ENCODE measurements at places on chromosomes 3 and 15.

GRCh38 chr3:112297714-112298113 is 3.7 kb upstream of the SLC9C1 start:
- DNase-seq, result no peak

DNA sequence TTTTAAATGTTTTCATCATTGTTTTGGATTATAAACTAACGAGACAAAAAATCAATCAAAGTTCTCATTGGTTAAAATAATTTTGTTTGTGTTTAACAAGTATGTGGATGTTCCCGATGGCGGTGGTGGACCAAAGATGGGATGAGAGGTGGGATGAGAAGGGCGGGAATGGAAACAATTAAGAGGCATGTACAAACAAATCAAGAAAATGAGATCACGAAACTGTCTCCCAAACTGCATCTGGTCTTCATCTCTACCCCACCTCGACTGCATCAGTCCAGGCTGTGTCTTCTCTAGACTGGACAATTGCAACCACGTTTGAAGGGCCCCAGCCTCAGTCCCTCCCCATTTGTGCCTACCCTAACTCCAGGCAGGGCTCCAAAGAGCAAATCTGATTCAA is 56.1 kb downstream of the SLC12A8 start:
- DNase-seq, result no peak

DNA sequence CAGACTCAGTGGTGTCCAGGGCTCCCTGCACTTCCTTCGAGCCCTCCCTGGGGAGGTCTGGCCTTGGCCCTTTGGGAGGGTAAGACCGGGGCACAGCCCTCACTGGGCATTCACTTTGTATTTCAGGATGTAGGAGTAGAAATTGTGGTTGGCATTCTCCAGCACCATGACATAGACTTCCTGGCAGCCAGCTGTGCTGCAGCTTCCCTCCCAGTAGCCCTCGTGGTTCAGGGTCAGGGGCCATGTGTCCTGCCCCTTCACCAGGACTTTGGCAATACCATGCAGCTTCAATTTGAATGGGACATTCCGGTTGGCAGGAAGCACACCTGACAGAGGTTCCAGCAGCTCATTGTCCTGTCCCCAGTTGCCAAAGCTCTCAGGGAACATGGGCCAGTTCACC is 47.3 kb downstream of the KY start:
- no peak for DNase-seq

- no peak for DNase-seq
Measured at GRCh38 chr3:69568458-69568857, 170.8 kb upstream of the MITF start.

- DNase-seq, result no peak
Measured at GRCh38 chr15:84981711-84982300, at the start of gene PDE8A. TSS of gene PDE8A (plus strand) at chr15:84981856. CDS start at chr15:84982163, 307 bp downstream.

DNA sequence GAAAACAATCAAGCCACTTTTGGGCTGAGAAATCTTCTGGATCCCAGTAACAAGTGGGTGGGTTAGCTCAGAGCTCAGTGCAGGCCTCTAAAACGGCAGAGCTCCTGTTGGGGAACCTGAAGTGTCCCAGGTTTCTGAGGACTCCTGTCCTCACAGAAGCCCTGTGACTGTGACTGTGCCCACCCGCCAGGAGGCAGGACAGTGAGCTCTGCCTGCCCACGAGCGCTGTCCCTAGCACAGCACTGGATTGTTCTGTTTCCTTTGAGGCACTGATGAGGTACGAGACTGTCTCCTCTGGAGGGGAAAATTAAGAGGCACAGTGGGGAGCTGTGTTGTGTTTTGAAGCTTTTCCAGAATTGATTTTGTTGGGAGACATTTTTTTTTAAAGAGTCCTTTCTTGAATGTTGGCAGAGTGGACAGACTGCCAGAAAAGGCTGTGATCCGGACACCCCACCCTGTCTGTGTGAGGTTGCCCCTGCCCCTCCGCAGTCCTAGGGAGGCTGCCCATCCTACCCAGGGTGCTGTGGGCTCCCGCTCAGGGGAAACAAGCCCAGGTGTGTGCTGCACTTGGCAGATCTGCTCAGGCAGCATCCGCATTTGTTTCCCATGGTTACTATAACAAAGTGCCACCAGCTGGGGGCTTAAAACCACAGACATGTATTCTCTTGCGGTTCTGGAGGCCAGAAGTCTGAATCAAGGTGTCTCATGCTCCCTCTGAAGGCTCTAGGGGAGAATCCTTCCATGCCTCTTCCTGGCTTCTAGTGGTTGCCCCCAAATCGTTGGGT is 66.6 kb upstream of the LARS2 start:
- peak; percentile 6 for DNase-seq

DNA sequence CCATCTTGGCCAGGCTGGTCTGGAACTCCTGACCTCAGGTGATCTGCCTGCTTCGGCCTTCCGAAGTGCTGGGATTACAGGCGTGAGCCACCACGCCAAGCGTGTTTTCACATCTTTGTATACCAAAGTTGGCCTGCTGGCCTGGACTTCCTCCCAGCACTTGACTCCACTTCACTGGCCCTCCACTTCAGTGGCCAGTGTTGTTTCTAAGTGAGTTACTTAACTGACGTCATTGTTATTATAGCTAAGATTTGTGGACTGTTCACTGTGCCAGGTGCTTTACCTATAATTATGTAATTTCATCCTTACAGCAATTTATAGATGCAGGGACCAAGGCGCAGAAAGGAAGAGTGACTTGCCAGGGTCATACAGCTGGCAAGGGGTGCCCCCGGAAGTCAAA is 52.0 kb downstream of the HRH1 start:
- no peak for DNase-seq

GRCh38 chr15:91783008-91783407 is 70.5 kb upstream of the SLCO3A1 start:
- DNase-seq, result no peak

DNA sequence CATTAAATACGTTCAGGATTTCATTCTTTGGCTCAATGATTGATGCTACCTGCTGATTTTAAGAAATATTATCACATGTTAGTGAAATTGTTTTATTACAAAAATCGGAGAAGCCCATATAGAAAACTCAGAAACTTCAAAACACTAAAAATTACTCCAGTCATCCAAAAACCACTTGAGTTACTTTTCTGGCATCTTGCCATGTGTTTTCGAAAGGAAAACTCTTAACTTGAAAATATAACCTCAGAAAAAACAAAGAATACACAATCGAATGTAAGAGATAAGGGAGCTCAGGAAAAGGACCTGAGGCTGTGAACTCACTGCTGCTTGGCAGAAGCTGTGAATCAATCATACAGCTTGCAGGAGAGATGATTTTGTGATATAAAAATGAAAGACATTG is 151.3 kb upstream of the SLITRK3 start:
- no peak for DNase-seq

DNA sequence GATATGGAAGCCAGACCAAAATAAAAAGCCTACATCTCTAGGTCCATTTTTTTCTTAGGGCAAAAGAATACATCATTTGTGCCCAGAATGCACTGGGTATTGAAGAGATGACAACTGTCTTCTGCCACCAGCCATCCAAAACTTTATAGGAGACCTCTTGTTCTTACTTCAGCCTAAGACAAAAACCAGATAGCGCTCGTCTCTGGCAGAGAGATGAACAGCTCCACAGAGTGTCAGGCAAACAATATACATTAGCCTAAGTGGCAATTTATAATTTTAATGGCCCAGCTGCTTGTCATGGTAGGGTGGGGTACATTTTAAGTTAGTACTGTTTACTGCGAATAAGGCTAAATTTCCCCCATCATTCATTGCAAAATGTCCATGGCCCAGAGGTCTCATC is 38.9 kb upstream of the PIAS1 start:
- DNase-seq, result no peak

- DNase-seq, result no peak
Measured at GRCh38 chr3:50520849-50521248, 17.4 kb upstream of the CACNA2D2 start.

DNA sequence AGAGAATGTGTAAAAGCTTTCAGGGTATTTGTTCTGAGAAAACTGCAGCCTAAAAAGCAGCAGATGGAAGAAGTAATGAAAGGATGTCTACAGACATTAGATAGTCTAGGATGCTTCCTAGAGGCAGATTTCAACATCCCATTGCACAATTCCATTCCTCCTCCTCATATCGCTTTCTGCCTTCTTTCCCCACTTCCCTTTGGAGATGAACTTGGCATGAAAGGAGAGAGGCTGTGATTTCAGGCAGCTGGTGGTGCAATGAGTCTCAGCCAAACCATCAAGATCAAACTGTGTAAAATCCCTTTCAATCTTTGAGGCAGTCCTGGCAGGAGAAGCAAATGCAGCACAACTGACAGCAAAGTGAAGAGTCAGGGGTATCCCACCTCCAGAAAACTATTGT is 438.7 kb upstream of the KCNMB2 start:
- DNase-seq, result no peak

DNA sequence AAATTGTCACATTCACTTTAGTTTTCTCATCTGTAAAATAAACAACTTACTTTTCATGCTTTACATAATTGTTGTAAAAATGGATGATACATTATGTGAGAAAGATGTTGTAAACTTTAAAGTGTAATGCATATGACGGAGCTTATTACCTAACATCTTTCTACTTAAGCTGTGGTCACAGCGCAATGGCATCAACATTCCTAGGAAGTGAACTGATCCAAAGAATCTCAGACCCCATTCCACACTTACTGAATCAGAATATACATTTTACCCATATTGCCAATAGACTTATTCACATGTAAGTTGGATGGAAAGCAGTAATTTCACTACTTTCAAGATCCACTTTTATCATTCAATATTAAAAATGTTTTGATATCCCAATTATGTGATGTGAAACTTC is 497.5 kb downstream of the FGF12 start:
- DNase-seq, result no peak

GRCh38 chr3:61448378-61448777 is 113.0 kb upstream of the PTPRG start:
- no peak for DNase-seq

GRCh38 chr3:10365791-10366190 is 44.9 kb upstream of the SEC13 start:
- no peak for DNase-seq

DNA sequence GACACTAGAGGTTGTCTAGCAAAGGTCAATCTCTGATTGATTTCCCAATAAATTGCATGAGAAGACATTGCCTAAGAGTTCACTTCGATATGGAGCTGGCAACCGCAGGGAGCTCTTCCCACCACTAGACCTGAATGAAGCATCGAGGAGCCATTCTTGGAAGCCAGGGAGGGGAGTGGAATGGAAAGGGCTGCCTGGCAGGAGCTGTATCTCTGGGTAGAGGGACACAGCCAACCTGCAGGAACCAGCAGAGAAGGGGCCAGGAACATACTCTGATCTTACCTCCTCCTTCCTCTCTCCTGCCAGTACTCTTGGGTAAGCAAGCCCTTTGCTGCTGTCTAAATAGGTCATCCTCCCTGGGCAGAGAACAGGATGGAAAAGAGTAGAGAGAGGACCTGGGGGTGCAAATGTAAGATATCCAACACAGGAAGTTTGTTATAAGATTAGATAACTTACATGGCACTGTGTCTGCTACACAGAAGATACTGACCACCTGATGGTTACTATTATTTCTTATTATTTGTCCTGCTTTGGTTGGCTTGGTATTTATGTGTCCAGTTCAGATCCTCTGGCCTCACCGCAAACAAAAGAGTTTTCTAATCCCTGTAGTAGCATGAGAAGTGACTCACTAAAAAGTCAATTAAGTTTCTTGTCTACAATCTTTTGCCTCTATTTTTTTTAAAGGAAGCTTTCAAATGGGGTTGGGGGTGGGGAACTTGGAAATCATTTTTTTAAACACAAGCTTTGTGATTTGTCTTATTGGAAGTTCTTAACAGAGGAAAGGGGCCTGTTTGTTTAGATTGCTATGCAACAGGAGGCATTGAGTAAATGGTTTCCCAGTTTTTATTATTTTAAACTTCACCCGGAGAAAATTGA is 156.7 kb upstream of the TSC22D2 start:
- no peak for DNase-seq

DNA sequence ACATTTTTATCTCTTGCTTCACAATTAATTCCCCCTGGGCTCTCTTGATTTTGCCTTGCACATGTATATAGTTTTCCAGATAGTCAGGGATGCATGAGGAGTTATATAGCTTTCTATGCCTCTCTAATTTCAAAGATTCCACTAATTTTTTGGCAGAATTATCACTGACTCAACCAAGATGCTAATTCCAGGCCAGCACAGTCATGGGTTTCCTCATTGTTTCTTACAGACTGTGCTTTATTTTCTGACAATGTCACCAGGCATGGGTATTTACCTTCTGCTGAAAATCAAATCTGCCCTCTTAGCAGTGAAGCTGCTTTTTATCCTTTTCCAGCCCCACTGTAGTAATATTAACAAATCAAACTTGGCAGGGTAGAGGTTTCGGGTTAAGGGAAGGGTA is 1520.6 kb upstream of the CADM2 start:
- no peak for DNase-seq

DNA sequence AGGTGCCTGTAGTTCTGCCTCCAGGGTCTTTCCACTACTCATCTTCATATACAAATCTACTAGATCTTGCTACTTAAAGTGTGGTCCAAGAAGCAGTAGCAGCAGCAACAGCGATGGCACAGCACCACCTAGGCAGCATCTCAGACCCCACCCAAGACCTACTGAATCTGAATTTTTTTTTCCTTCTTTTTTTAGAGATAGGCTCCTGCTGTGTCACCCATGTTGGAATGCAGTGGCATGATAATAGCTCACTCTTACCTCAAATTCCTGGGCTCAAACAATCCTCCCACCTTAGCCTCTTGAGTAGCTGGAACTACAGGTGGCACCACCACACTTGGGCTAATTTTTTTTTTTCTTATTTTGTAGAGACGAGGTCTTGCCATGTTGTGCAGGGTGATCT is 346.7 kb upstream of the TGFBR2 start:
- no peak for DNase-seq

DNA sequence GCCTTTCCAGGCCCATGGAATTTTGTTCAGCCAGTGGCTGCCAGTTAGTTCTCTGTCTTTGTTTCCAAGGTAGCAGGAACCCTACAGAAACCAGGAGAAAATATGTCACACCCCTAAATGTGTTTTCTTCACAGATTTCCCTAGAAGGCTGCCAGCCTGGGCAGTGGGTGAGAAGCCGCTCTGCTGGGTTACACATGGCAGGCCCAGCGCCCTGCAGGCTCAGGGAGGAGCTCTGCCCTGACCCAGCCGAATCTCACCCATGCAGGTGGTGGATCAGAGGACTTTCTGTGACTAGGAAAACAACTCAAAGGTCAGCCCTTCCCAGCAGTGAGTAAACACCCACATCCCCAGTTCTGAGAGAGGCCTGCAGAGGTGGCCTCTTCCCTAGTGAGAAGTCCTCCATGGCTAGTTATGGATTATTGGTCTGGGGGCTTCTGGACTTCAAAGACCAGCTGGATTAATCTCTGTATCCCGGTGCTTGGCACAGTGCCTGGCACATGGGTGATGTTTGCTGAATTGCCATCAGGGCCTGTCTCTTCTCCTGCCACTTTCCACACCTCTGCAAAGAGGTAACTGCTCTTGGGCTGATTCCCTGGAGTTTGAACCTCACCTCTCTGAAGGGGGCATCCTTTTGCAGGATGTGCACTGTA is 34.7 kb upstream of the BDH1 start:
- no peak for DNase-seq

GRCh38 chr3:133457465-133458067 is 57.7 kb downstream of the BFSP2 start:
- DNase-seq, result no peak

GRCh38 chr3:175486255-175486654 is 627.1 kb downstream of the NAALADL2 start:
- DNase-seq, result no peak

- no peak for DNase-seq
Measured at GRCh38 chr3:55364421-55364820, 122.7 kb downstream of the WNT5A start.

Measured in KBM-7 (cell line).